AG09309 (cell line): ENCODE measurements at places on chromosomes 4 and X.

DNA sequence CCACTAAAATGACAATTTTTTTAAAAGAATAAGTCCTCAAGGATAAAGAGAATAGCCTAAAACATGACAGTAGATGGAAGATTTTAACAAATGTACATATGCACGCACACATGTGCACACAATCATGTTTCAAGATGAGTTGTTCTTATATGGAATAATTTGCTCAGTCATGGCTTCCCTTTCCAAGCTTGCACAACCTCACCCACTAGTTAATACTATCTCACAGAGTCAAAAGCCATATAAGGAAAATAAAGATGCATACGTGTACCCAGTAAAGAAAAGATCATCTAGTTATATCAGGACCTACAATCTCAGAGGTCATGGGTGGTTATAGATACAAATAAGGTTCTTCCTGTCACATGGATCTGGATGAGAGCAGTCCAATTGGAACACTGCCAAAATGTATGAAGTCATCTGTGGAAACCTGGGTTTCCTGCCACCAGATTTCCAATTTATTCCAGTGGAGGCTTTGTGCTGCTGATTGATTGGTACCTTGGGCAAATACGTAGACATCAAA lies 56.1 kb downstream of the FAM13A start:
- no peak for DNase-seq

DNA sequence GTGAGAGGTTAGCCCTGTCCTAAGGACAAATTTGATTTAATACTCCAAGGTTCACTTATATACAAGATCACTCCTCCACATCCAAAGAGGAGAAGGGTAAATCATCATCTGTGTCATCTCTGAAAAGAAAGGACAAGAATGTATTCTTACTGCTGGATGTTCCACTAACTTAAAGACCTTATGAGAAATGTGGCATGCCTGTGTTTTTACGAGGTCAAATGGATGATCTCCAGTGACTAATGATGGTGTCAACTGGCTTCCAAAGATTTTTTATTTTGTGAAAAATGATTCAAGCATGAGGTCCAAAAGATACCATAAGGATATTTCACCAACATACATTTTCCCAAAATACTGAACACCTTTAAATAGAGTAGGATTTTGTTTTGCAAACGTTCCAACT lies 143.4 kb downstream of the PTCHD1 start:
- no peak for DNase-seq

DNA sequence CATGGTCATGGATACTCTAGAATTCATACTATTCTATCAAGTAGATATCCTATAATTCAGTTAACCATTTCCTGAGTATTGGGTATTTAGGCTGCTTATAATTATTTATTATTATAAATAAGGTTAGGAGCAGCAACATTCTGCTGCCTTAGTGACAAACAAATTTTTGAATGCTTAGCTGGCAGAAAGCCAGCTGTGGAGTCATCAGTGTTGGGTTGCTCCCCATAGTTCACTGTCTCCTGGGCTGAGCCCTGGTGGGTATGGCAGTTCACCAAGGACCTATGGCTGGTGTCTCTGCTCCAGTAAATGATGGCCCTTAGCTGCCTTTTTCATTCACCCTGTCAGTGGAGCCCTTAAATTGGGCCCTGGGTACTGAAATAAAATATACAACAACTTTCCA lies 61.8 kb downstream of the SMARCA5 start:
- DNase-seq, result no peak

DNA sequence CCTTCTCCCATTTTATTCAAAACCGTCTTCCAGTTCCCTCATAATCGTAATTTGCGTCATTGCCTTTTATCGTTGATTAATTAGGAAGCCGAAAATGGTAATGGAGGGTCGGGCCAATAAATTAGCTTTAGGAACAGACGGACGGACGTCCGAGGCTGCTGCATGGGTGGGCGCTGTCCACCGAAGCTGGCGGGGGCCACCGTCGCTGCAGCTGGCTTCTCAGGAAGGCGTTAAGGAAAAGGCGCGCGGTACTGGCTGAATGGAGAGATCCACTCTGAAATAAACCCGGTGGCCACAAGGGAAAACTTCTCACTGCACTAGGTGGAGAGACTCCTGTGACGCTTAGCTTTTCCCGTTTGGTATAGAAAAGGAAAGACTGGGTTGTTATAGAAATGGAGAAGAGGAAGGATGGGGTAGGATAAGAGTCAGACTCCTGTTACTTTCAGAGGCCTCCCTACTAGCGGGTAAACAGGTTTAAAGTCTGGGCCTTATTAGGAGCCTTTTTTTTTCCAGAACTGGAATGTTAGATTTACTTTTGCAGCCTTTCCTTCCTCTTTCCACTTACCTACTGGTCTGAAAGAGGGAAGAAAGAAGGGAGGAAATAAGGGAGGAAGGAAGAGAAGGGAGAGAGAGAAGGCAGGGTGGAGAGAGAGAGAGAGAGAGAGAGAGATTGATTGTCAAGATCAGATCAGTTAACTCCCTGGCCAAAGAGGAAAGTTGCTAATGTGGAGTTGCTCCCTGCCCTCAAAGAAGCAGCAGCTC lies 11.3 kb upstream of the PRDM8 start:
- no peak for DNase-seq

- DNase-seq, result no peak
These were observed 756 bp downstream of the PABPC5 start for GRCh38 chrX:91435395-91435794.

DNA sequence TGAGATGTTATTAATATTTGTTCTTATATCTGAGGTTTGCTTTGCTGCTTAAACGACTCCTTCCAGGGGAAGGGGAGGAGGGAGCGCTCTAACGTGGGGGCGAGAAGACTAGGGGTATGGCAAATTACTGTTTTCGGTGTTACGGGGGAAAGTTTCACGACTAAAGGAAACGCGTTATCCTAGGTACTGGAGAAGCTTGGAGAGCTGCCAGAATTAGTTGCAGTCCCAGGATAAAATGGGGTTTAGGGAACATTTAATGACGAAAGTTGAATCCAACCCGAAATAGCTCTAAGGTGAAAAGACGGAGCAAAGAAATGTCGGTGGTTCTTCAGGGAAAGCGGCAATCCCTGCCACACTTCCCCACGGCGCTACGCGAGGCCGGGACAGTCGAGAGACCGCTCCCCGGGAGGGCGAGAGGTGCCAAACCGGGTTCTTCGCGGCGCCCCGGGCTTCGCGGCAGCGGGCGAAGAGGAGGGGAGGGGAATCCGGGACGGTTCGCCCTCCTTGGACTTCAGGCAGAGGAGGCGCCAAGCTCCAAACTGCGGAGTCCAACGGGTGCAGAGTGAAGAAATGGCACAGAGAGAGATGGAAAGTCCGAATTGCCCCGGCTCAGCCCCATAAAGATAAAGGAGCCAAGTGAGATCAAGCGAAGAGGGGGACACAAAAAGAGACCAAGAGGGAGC lies 724 bp downstream of the THOC2 start:
- no peak for DNase-seq

- no peak for DNase-seq
These were observed 857.0 kb upstream of the HTR2C start for GRCh38 chrX:113726898-113727297.

- DNase-seq, result no peak
These were observed 21.1 kb downstream of the FLNA start for GRCh38 chrX:154353172-154353843.

GRCh38 chr4:67452100-67452845 lies 93.0 kb downstream of the CENPC start:
- DNase-seq, result no peak

GRCh38 chr4:101279377-101279871 lies 67.9 kb downstream of the PPP3CA start:
- peak; percentile 98 for DNase-seq

DNA sequence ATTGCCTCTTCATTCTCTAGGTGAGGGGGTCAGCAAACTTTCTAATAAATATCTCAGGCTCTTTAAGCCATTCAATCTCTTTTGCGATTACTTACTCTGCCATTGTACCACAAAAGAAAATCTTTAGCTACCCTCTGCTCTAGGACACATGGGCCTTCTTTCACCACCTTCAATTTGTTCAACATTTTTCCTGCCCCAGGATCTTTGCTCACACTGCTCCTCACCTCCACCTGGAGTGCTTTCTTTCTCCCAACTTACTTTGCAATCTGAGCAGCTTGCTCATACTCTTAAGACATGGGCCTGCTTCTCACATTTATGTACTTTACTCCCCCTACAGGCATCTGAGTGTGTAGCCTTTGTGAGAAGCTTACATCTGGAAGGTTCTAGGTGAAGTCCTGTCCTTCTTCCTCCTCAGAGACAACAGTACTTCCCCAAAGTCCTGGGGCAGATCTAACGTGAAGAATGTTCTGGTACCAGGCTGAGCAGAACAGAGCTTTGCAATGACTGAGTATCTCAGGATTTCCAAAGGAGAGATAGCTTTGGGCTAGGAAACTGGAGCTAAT lies 55.0 kb upstream of the PRDM5 start:
- DNase-seq, result peak; percentile 52

DNA sequence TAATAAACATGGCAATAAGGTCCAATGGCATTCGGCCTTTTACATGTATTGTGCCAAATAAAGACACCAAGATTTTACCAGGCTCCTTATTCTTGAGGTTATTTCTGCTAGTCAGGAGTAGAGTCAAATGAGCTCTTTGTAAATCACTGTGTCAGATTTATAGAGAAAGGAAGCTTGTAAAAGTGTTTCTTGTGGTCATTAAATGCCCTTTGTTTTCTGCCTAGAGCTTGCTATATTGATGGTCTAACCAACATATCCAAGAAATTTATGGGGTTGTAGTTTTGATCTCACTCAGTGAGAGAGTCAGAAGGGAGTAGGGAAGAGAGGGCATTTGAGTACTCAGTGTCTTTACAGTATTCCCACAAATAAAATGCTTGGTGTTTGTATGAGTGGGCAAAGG lies 86.2 kb upstream of the FRMPD4 start:
- DNase-seq, result no peak

GRCh38 chr4:53598901-53599300 lies 7.6 kb upstream of the LNX1 start:
- DNase-seq, result no peak

- DNase-seq, result no peak
These were observed 90.5 kb downstream of the ADRA2C start for GRCh38 chr4:3856604-3857204.

GRCh38 chr4:78621395-78621794 lies 69.8 kb downstream of the ANXA3 start:
- DNase-seq, result no peak

- DNase-seq, result no peak
These were observed 209.5 kb downstream of the PARM1 start for GRCh38 chr4:75142382-75142781.

- DNase-seq, result peak; percentile 13
These were observed 221.3 kb downstream of the PPP3CA start for GRCh38 chr4:101126059-101126458.

- DNase-seq, result no peak
These were observed 601 bp downstream of the SLC25A43 start for GRCh38 chrX:119399772-119400101.

DNA sequence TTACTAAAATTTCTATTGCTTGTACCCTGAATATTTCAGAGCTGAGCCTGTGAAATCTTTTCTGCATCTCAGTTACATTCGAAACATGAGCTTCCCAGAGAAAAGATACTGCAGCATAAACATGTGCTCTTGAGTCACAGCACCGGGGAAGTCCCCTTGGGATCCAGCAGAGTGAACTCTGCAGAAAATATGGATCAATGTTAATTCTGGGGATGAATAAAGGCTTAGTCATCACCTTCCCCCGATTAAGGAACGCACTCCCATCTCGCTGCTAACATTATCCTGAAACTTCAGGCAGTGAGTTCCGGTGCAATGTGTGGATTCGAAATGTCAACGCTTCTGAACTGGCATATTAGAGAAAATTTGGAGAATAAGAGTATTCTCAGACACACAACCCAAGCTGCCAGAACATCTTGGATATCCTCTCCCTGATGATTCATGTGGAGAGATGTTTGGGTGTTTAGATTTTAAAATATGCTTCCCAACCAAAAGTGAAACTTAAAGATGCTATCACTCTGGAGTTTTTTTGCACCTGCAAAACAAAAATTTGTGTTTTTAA lies 90.8 kb downstream of the IRF2 start:
- peak; percentile 80 for DNase-seq

DNA sequence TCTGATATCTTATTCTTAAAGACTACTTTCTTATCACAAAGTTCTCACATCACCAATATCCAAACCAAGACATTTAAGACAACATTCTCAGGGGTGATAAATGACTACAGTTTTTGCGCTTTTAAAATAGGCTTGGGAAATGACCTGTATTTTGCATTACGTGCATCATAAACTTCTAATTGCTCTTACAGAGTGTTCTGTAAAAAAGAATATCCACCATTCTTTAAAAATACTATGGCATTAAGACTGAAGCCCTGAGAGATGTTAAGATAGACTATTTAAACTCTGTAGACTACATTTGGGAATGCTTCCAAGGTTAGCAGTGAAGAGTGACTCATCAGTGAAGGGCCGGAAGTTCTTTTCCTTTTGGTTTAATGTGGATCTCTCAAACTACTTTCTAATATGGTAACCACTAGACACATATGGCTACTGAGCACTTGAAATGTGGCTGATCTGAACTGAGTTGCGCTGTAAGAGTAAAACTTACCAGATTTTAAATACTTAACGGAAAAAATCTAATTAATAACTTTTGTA lies 518.8 kb upstream of the FTHL17 start:
- no peak for DNase-seq

GRCh38 chr4:47692691-47693090 lies 145.2 kb downstream of the CORIN start:
- no peak for DNase-seq

DNA sequence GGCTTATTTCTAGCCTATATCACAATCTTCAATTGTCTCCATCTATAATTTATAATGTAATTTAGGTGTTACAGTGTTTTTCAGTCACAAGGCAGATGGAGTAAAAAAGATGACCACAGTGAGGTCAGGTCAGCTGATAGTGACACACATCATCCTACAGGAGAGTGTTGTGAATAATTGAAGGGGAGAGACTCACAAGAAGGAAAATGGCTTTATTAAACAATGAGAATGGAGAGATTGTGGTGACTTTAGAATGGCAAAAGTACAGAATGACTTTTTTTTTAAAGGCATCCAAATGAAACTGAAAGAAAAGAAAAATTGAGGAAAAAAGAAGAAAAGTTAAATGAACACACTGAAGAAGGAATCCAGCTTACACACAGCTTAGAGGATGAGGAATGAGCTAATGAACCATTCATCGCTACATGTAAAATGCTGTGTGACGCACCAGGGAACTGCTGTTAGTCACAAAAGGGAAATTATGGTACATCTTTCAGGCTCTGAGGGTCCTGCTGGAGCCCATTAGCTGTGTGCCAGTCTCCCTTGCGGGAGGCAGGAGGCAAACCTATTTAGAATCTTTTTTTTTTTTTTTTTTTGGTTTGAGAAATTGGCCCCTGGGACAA lies 56.6 kb downstream of the SPRY1 start:
- DNase-seq, result no peak

DNA sequence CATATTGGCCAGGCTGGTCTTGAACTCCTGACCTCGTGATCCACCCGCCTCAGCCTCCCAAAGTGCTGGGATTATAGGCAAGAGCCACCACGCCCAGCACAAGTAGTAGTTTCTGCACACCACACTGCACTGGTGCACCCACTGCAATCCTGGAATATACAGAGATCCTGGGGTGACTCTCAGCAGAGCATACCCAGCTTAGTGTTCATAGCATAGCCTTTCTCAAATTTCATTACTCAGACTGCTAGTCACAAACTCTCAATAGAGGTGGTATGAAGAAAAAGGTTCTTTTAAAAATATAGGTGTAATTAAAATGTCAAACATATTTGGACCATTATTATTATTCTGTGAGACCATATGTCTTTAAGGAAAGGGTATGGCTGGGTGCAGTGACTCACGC lies 6.2 kb upstream of the ARHGAP10 start:
- no peak for DNase-seq
